ENCODE measurements at places on chromosomes 3 and 15.

DNA sequence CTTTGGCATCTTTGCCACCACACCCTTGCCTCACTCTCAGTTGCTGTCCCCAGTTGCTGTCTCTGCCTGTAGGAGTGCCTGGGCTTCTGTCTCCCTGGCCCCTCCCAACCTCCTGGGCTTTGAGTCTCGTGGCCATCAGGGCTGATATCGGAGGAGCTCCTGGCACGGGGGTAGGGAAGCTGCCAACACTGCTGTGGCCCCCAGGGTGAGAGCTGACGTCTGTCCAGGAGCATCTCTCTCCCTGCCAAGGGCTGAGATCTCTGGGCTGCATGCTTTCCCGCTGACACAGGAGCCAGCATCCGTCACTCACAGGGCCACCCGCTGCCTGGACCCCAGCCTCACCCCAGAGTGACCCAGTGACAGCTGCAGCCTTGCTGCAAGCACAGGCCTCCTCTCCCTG lies 47.4 kb downstream of the EXOG start:
- no peak for DNase-seq

- no peak for DNase-seq
These were observed 75.6 kb upstream of the CACNA2D3 start for GRCh38 chr3:54046641-54047214.

DNA sequence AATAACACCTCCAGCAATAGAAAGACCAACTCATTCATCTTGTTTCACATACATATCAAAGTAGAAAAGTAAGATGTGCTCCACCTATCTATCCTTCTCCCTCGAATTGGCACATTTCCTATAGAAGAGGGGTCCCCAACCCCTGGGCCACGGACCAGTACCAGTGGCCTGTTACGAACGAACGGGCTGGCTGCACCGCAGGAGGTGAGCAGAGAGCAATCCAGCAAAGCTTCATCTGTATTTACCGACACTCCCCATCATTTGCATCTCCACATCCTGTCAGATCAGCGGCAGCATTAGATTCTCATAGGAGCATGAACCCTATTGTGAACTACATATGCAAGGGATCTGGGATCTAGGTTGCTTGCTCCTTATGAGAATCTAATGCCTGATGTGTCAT lies 95.0 kb upstream of the CGNL1 start:
- no peak for DNase-seq

- no peak for DNase-seq
These were observed 263.3 kb downstream of the ABHD5 start for GRCh38 chr3:43953814-43954692.

DNA sequence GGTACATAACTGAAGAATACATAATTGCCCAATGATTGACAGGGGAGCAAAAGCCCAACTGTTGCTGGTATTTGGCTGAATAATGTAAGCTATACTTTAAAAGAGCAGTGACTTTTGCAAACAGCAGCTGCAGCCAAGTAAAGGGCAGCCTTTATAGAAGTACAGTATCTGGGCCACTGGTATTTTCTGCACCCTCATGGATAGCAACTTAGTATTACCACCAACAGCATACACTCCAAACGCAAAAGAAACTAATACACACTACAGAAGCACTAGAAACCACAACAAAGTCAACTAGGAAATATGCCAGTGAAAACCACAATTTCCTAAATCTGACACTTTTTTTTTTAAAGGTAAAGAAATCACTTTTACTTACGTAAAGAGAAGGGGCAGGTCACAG lies 206.1 kb downstream of the TIGIT start:
- DNase-seq: no peak

- DNase-seq: no peak
These were observed 45.7 kb downstream of the PDHB start for GRCh38 chr3:58387650-58388546.

DNA sequence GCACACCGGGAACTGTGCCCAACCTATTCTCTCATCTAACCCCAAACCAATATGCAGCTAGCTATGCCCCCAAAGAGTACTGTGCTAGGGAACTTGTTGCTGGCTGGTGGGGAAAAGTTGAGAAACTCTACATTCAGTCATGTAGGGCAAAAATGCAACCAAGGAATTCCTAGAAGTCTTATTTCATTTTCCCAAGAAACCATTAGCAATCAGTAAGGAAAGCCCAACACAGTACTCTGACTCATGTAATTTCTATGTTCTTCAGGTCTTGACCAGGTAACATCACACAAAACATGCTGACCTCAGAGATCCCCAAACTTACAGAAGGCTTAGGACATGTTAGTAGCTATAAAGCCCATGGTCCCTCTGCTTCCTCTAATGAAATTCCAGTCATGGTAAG lies 52.1 kb downstream of the TASOR start:
- DNase-seq: no peak

- DNase-seq: no peak
These were observed 88.2 kb upstream of the CTDSPL start for GRCh38 chr3:37773471-37773870.

DNA sequence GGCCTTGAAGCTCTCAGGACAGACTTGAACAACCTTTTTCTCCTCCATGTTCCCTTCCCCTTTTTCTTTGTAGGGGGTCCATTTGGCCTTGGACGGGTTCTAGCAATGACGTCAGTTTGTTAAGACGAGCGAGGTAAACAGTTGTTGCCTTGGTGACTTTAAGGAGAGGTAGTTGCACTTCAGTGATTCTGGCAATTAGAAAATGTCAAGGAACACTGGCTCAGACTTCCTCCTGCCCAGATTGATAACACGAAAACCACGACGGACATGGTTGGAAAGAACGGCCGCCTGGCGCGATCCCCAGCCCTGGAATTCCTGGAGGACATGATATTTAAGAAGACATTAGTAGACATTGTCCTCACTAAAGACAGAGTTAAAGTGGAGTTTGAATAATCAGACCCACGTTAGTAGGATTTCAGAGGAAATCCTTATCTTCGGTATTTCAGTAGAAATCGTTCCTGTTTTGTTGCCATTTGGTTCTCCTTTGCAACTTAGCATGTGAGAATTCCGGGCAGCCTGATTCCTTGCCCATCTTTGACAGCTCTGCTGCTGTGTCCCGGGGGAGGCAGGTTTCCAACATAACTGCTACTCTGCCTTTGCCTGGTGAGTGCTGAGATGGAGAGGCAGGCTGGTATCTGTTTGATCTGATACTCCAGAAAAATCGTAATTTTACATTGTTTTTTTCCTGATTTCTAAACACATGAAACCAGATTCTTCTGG lies 87.3 kb downstream of the ST6GAL1 start:
- no peak for DNase-seq

DNA sequence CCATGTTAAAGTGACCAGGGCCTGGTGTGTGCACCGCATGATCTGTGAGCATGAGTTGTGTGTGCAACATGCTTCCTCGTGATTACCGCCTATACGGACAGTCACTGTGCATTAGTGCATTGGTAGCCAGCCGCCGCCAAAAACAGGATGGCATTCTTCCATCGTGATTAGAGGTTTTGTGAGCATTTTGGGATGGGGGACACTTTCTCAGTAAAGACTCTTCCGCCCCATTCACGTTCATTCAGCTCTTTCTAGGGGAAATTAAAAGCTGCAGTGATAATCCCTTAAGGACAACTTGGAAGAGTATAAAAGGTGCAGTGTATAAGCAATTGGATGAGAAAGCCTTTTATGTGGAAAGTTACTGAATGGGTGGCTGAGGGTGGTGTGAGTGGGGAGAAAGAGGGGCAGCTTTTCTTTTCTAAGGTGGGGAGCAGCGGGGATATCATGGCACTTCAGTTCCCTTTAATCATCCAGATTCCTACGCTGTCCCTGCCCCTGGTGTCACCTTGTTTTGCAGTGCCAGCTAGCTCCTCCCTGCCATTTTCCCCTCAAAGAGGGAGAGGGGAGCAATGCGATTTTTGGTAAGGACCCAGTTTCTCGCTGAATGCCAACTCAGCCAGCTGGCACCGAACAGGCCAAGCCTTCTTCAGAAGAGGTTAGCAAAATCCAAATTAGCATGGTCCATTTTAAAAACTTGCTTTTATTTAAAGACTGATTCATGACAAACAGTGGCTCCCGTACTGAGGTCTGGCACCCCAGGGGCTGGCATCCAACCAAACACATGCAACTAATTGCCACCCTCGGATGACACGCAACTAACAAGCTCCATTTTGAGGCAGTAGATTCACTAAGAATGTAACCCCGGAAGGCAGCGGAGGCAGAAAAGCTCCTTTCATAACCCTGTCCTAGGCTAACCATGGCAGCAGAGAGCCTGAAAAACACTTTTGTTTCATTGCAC lies 447.8 kb downstream of the FHIT start:
- peak; percentile 81 for DNase-seq
